ENCODE measurements at places on chromosomes 1 and 21.

DNA sequence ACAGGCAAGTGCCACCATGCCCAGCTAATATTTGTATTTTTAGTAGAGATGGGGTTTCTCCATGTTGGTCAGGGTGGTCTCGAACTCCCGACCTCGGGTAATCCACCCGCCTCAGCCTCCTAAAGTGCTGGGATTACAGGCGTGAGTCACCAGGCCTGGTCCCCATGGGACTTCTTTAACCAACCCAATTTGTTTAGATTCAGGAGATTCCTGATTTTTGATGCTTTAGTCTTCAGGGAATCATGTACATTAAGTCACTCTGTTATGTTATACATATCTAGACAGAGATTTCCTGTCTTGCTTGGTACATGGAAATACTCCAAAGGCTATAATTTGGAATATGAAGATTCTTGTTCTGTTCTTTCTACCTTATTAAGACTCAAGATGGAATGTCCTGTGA, 202.4 kb upstream of the L1TD1 start:
- no peak for DNase-seq

- DNase-seq: no peak
Observed at GRCh38 chr1:238950784-238951183, 435.6 kb upstream of the CHRM3 start.

GRCh38 chr21:42523211-42523610, 9.6 kb downstream of the SLC37A1 start:
- DNase-seq: no peak

DNA sequence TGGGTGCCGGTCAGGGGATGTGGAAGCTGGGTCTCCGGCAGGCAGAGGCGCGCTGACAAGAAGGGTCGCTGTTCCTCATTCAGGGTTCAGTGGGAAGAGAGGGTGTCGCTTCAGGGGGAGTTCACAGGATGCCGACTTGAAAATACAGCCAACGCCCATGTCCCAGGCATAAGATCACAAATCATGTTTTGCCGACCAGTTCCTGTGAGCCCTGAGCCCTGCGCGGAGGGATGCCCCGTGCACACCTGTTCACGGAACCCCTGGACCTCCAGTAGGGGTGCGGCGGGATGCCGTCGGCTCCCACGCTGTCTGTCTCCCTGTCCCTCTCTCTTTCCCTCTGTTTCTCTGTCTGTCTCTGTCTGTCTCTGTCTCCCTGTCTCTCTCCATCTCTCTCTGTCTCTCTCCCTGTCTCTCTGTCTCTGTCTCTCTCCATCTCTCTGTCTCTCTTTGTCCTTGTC, 26.8 kb downstream of the TP73 start:
- no peak for DNase-seq

DNA sequence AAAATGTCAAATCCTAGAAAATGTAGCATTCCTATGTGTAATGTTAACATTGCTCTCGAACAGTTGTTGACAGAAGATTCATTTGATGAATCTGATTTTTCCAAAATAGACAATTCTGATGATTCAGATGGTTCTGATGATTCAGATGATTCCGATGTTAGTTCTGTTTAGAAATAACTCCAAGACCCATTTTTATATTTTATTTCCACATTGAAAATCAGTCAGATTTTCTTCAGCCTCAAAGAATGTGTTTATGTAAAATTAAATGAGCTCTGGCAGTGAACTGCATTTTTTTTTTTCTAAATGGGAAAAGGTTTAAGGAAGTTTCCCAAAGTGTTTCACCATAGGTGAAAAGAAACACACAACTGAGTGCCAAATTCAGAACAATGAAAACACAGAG, 136.5 kb downstream of the TSEN15 start:
- no peak for DNase-seq

DNA sequence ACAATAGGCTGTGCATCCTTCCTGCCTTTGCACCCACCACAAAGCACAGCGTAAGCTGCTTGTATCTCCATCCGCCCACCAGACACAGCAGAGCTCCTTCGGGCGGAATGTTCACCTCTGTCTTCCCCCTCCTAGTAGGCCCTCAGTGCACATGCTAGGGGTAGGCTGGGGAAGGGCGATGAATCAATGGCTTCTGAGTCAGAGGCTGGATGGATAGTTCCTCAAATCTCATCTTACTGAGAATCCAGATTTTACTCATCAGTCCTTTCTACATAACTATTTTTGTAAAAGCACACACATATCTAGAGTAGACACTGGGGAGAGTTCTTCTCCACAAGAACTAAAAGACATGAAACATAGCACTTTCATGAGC, 73.8 kb downstream of the BCAR3 start:
- peak; percentile 84 for DNase-seq

DNA sequence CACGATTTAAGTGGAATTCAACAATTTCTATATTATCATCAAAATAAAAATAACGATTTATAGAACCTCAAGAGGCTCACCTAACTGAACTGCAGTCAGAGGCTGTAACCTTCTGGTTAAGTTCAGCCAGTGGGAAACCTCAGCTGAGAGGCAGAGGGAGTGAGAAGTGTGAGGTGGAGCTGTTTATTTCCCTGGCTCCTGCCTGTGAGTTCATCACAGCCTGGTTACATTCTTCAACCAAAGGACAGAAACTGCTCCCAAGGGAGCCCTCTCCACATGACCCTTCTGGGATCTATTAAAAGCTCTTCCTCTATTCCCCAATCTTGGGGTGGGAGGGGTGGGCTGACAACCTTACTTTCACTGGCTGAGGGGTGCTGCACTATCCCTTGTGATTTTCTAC, 22.2 kb downstream of the DYNLT5 start:
- DNase-seq: no peak

GRCh38 chr1:40770296-40771070, 13.1 kb upstream of the KCNQ4 start:
- no peak for DNase-seq

GRCh38 chr1:11918799-11919519, 7.3 kb downstream of the KIAA2013 start:
- no peak for DNase-seq

DNA sequence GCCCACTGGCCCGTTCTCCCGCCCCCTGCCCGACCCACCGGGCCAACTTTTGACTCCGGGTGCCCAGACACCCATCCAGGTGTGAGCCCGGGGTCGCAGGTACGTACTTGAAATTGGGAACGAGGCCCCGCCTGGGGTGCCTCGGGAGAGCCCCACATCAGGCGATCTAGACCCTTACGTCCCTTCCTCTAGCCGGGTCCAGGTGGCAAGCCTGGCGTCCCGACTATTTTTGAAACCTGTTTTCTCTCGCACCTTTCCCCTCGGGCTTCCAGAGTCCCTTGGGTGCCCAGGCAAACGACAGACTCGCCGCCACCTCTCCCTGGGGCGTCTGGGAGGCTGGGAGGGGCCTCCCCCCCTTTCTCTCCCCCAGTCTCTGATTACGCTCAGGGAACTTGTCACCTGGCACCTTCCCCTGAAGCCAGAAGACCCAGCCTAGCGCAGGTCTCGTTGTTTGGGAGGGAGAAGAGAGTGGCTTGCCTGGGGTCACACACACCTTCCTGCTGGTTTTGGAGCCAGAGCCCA, 898 bp downstream of the LDLRAP1 start:
- no peak for DNase-seq

DNA sequence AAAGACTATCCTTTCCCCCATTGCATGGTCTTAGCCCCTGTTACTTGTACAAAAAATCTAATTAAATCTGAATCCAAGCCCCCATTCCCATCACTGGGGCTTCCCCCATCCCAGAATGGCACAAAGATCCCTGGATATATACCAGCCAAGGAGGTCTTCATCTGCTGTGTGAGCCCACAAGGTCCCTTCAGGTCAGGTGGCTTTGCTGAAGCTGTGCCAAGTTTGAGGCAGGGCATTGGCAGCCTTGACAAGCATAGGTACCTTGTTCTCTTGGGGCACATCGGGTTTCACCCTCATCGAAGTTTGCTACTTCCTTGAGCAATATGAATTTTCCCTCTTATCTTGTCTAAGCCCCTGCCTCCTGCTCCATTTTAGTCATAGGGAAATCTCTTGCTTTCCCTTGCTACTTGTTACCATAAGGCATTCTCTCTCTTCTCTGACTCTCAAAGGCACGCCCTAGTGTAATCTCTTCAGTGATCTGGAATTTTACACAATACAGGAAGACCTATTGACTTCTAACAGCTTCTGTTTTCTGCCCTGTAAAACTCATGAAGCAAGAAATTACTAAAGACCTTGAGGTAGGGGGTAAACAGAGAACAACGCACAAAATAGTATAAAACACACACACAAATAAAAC, 71.4 kb upstream of the COG2 start:
- DNase-seq: no peak

- DNase-seq: no peak
Observed at GRCh38 chr1:207754974-207755700, 3.3 kb downstream of the CD46 start.

- no peak for DNase-seq
Observed at GRCh38 chr1:186179231-186179630, 195.8 kb downstream of the TPR start.

DNA sequence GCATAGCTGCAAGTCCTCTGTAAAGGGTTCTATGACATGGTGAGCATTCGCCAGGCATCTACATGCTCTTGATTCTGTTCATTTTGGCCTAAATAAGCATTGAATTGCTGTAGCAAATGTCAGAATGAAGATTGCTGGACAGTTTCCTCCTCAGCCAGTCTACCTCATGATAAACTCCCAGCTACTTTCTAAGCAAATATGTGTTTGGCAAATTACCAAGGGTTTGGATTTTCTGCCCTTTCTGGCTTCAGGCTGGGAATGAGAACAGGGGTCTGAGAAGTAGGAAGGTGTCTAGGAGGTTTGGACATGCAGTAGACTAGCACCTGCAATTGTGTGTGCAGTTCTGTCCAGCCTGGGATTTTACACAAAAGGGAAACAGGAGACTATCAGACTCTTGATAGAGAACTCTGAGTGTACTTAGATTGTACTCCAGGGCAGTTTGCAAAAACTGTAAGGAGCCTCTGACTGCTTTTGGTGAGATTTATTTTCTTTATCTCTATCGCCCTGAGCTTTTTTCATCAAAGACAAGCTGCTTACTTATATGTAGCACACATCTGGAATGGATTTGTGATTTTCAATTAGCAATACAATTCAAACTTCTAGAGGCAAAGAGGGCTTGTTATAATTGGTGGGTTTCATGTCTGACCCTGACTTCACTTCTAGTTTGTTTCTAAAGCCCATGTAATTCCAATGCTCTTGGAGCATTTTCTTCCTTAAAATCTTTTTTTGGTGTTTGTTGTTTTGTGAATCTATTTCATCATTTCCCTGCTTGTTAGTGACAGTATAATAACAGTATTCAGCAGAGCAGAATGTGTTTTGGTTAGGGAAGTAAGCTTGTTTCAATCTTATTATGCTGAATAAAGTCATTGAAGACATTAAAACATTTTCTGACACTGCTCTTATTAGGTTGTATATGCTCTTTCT, 150.8 kb downstream of the VPS13D start:
- no peak for DNase-seq

- no peak for DNase-seq
Observed at GRCh38 chr1:12125422-12126355, 41.1 kb upstream of the TNFRSF1B start.

DNA sequence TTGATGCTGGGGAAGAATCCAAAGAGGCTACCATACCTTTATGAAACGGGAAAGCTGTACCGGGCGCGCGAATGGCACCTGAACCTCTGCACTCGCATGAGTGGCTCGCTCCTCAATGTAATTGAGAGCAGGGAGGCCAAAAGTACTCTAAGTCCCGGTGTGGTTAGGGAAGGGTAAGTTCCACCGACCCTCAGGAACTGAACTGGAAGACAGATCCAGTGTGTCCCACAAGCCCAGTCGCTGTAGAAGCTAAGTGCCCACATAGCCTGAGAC, 1.0 kb downstream of the GATAD2B start:
- DNase-seq: no peak

DNA sequence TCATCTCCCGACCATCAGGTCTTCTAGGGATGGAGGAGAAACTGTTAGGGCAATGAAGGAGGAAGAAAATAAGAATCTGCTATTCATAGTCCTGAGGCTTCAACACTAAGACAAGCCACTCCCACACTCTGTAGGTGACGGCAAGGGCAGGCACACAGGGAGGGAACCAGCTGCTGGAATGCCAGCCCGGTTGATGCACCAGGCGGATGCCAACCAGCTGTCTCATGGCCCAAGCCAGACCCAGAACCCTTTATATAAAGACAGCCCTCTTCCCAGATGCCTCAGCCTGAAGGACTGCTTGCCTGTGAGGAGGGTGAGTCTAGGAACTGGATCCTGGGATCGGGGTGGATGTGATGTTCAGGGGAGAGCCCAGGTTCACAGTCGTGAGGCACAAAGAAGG, at the start of gene KPRP:
Gene KPRP, plus strand, starts transcription at position 279 of the 400 bp plus-strand sequence. CDS start 1,564 bp downstream, outside the sequence.
- DNase-seq: no peak

GRCh38 chr1:234960722-234961455, 167.7 kb downstream of the TOMM20 start:
- no peak for DNase-seq

DNA sequence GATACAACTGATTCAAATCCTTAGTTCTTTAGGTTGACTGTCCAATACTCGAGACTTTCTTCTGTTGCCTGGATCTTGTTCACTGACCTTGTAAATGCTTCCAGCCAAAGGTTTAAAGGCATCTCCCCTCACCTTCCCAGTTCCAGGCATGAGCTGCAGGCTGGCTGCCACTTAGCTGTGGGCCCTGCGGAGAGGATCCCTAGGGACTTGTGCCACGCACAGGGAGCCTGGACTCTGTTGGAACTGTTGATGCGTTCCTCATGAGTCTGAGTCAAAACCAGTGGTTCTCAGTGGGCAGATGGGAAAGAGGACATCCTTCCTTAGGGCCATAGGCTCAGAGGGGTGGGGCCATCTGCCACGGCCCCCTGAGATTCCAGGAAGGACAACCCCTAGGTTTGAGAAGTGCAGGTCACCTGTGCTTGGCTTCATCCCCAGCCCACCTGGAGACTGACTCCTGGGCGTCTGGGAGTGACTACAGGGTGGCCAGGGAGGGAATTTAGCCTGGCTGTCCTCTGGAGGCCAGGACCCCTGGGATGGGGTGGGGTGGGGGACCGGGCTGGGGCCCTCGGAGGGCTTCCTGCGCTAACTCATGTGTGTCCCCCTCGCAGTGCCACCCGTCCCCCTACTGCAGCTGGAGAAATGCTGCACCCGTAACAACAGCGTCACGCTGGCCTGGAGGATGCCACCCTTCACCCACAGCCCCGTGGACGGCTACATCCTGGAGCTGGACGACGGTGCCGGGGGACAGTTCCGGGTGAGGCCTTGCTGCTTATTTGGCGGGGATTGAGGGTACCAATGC, 37.6 kb upstream of the GNPAT start:
- DNase-seq: no peak

GRCh38 chr1:220271706-220272046, 577 bp downstream of the RAB3GAP2 start:
- DNase-seq: no peak

DNA sequence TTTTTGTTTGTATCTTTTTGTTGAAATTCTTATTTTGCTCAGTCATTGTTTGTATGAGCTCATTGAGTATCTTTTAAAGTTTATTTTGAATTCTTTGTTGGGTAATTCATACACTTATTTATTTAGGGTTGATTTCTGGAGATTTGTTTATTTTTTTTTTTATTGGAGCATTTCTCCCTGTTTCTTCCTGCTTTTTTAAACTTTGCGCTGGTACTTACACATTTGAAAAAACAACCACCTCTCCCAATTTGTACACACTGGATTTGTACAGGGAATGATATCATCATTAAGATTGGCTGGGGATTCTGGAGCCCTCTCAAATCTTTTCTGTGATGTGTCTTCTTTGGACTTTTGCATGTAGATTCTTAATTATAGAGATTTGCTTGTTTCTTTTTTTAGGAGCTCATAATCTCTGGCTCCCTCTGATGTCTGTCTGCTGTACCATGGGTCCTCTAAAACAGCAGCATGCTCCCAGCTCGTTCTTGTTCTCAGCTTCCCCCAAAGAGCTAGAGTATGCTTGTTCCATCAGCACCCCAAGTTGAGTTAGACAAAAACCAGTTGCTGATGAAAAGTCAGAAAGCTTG, 310.7 kb downstream of the DUSP10 start:
- DNase-seq: no peak

- DNase-seq: no peak
Observed at GRCh38 chr1:31371121-31371959, 1.5 kb downstream of the FABP3 start.

Data from GM10248 (cell line).